NCI-H69 (cell line): ENCODE measurements at places on chromosomes 5 and 9.

GRCh38 chr5:76175821-76176403, 92.7 kb downstream of the SV2C start:
- DNase-seq = no peak

DNA sequence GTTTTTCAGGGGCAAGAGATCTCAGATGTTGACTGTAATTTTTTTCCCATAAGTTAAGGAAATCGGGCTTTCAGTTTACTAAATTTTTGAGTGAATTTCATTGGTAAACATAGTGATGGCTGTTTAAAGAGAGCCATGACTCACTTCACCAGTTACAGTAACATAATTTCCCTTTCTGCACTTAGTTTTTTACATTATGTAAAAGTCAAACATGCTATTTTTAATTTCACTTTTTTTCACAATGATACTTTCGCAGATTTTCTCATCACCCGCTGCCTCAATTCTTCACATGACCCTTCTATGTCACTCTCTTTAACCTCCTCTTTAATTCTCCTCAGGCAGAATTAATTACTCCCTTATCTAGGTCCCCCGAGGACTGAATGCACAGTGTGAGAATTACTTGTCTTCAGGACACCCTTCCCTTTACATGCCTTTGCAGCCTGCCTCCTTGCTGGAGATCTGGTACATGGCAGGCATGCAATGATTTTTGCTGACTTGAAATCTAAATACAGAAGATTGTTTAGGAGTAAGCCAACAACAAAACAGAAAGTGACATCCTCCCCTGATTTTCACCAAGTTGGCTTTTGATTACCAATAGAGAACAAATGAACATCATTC, 217.5 kb upstream of the S1PR3 start:
- DNase-seq = no peak

GRCh38 chr9:68507130-68507805, 33.4 kb downstream of the TMEM252 start:
- DNase-seq = peak; percentile 12

DNA sequence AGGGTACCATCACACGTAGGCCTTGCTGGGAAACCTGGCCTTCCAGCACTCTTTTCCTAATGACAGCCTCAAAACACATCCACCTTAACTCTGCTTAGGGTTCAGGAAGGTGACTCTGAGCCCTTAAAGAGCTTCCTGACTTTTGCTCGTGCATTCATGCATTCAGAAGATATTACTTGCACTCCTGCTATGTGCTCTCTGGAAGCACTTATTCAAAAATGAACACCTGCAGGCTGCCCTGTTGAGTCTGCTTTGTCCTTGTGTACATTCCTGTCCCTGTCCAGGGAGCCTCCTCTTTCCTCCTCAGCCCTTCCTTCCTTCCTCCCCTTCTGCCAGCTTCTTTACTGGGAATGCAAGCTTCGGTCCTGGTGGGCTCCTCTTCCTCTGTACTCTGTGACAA, 61.5 kb downstream of the SPRY4 start:
- no peak for DNase-seq

- no peak for DNase-seq
Observed at GRCh38 chr9:72274916-72275315, 90.1 kb downstream of the ZFAND5 start.

DNA sequence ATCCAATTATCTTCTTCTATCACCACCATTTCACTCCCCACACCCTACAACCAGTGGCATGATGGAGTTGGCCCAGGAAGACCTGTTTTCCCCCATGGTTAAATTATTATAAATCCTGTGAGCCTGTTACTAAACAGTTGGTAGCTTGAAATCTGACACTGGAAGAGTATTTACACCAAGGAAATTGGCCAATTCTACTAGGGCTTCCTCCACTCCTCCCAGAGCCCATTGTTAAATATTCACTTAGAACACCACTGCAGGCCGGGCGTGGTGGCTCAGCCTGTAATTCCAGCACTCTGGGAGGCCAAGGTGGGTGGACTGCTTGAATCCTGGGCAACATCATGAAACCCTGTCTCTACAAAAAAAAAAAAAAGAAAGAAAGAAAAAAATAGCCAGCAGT, 32.4 kb upstream of the CKS2 start:
- peak; percentile 14 for DNase-seq

GRCh38 chr9:11893331-11893730, 799.9 kb upstream of the TYRP1 start:
- no peak for DNase-seq

DNA sequence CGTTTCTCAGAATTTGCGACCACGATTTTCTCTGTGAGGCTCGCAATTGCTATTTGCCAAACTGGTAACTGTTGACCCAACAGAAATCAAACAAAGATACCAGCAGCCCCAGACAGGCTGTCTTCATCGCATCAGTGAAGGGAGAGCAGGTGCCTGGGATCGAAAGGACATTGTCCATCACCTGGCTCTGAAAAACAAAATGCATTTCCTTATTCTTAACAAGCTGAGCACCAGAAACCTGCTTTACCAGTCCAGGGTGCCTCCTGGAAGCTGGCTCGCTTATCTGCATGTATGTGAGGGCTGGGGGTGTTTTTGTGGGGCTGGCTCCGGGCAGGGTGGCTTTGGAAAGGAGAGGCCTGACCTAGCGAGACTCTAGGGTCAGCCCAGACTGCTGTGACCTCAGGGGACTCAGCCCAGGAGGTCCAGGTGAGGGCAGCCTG, 24.7 kb downstream of the WWC1 start:
- peak; percentile 37 for DNase-seq

DNA sequence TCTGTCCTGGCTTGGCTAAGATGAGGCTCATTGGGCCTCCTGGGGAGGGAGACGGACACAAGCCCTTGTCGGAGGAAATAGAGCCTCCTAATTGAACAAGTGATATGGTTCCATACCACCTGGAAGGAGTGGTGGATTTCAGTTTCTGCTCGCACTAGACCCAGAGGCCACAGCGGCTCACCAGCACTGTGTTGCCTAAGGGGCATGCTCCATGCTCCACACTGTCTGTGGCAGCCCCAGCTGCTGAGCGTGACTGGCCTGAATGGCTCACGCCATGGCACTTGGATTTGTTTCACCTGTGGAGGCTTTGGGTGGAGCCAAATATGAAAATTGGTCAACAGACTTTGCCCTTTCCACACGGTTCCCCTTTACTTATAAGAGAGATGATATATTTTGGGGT, 181.1 kb downstream of the HSPA4 start:
- DNase-seq = no peak
